Activated CD8-positive, alpha-beta memory T cell treated with anti-CD3 and anti-CD28 coated beads for 1 hour (primary cell): ENCODE measurements at places on chromosomes 16 and 17.

DNA sequence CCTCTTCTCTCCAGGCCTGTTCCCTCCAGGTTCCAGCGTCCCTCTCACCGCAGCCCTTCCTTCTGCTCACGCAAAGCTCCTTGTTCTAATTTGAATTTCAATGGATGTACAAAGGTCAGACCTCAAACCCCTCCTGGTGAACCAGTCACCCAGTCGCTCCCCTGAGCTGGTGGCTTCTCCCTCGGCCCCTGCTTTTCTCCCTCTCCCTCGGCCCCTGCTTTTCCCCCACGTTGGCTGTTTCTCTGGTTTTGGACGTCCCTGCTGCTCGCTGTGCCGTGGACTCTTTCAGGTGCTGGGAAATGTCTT, 8.6 kb upstream of the MSLN start:
- DNase-seq = no peak

GRCh38 chr16:16120382-16121184, 102.7 kb downstream of the ABCC6 start:
- no peak for DNase-seq

- no peak for DNase-seq
Measured at GRCh38 chr16:87607871-87608270, 5.6 kb downstream of the JPH3 start.

DNA sequence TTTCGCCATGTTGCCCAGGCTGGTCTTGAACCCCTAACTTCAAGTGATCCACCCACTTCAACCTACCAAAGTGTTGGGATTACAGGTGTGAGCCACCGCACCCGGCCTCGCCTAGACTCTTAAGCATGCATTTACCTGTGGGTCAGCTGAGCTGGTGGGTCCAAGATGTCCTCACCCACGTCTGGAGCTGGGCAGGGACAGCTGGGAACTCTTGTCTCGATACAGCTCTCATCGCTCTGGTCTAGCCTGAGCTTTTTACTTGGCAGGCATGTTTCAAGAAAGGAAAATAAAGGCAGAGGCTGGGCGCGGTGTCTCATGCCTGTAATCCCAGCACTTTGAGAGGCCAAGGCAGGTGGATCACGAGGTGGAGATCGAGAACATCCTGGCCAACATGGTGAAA, 56.9 kb upstream of the PHOSPHO1 start:
- DNase-seq = no peak

- DNase-seq = no peak
Measured at GRCh38 chr17:81066072-81066471, 31.1 kb downstream of the BAIAP2 start.

DNA sequence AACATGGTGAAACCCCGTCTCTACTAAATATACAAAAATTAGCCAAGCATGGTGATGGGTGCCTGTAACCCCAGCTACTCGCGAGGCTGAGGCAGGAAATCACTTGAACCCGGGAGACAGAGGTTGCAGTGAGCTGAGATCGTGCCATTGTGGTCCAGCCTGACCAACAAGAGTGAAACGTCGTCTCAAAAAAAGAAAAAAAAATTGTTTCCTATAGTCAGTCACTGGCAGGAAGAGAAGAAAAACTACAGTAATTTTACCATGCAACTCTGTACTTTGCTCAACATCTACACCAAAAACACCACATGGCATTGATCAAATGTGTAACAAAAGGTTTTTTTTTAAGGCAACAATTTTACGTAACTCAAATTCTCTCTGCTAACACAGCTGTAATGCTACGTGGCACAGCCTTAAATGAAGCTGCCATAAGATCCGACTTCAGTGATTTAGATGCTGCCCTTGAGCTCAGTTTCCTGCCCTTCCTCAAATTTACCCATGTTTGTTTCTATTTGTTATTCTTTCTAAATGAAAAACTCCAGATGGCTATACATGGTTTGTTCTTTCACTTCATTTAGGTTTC, 40.2 kb downstream of the CNOT1 start:
- no peak for DNase-seq

DNA sequence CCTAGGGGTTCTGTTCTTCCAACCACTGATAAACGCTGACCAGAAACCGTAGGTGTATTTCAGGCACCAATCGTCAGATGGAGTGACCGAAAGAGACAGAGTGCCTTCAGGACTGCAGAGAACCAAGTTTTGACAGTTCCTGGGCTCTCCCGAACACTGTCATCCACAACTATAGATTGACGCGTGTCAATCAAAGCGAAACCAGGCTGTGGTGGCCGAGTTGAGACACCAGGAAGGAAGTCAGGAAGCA, 11.9 kb upstream of the AURKB start:
- DNase-seq = no peak

GRCh38 chr16:30350134-30350871, 4.8 kb downstream of the CD2BP2 start:
- no peak for DNase-seq
